Pericardium fibroblast (primary cell): ENCODE measurements at places on chromosomes 7 and 10. TPM values are rescaled to one million over a fixed set of nuclear protein-coding genes. Genes with fewer than 3 reads are reported as not detected.

The CCL26 gene
- total RNA-seq: not detected in 2 replicates

The BTBD16 gene
- total RNA-seq: not detected in 2 replicates

The VWA2 gene
- not detected in 2 replicates for total RNA-seq

The DPP6 gene
- 0.35 and 0.43 TPM in 2 replicates for total RNA-seq

The NUTM2B gene
- total RNA-seq: 0.60 and 0.70 TPM in 2 replicates
